ENCODE measurements at places on chromosomes 1 and 21.
A peak's percentile ranks its signal among the peaks of the same experiment; 100 is the strongest.

- no peak for ATAC-seq
These were observed 2.6 kb downstream of the PABPC4 start for GRCh38 chr1:39573736-39574624.

DNA sequence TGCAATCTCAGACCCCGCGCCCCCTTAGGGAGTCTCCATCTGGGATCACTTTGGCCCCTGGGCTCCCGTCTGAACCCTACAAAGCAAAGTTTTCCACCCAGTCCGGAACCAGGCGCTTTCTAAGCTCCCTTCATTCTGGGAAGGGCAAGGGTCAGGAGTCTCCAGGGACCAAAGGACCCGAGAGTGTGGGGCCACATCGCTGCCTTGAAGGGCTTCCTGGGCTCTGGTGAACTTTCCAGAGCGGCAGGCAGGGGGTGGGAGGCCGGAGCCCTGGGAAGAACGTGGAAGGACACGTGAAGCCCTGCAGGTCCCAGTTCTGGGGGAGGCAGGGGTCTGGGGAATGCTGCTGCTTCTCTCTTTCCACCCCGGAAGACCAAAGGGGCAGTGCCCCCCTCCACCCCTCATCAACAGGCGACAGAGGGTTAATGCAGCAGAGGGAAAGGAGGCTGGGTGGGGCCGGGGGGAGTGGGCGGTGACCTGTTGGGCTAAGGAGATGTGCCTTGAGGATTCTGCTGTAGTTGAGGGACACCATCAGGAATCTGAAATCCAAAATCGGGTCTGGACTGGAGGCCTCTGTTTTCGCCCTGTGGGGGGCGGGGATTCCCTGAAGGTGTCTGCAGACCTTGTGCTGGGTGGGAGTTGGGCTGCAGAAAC is 734 bp downstream of the CDK18 start:
- ATAC-seq = no peak

DNA sequence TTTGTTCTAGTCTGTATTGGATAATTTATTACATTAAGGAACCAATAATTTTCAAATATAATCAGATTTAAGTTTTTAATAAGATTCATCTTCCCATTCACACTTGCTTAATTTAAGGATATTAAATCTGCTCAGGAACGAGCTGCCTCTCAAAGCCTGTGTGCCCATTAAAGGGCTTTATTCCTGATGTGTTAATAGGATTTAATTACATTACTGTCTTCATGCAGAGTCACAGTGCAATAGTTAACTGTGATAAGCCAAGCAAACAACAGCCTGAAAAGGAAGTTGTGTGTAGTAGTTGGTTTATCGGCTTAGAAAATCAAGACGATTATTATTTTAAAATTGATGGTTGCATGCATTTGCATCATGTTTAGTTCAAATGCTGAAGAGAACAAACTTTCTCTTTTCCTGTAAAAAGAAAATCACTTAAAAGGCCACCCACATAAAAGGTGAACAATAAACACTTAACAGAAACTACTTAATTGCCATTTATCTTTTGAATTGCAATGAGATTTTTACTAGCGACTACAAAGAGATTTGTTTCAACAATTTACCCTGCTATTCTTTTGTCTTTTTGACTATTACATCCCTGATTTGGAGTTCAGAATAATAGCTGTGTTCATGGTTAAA is 174.6 kb downstream of the RWDD3 start:
- ATAC-seq = no peak

DNA sequence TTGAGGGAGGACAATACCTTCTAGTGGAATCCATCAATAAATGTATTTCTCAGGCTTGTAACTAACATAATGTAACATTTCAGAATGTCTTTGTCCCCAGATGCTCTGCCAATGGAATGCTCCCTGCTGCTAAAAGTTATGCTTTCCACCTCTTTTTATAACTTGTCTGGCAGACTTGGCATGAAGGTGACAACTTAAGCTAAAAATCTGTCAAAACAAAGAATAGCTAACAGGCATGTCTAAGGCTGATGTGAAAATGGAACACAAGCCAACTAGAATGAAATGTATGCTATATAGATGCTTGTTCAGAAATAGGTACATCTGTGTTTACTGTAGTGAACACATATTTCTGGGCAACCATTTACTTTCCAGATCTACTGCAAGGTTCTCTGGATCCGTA is 467.9 kb downstream of the MRPL39 start:
- ATAC-seq = no peak

- ATAC-seq = peak; percentile 88
These were observed 19.2 kb downstream of the AGPAT3 start for GRCh38 chr21:43884012-43884860.

GRCh38 chr1:18926315-18927081 is 24.1 kb upstream of the ALDH4A1 start:
- peak; percentile 78 for ATAC-seq

- no peak for ATAC-seq
These were observed 50.2 kb upstream of the NUF2 start for GRCh38 chr1:163271535-163271934.

GRCh38 chr1:114588196-114588689 is 6.8 kb upstream of the BCAS2 start:
- ATAC-seq = no peak
